ENCODE measurements at places on chromosomes 2 and 18.

GRCh38 chr2:494853-495252 lies 182.4 kb downstream of the TMEM18 start:
- no peak for DNase-seq

DNA sequence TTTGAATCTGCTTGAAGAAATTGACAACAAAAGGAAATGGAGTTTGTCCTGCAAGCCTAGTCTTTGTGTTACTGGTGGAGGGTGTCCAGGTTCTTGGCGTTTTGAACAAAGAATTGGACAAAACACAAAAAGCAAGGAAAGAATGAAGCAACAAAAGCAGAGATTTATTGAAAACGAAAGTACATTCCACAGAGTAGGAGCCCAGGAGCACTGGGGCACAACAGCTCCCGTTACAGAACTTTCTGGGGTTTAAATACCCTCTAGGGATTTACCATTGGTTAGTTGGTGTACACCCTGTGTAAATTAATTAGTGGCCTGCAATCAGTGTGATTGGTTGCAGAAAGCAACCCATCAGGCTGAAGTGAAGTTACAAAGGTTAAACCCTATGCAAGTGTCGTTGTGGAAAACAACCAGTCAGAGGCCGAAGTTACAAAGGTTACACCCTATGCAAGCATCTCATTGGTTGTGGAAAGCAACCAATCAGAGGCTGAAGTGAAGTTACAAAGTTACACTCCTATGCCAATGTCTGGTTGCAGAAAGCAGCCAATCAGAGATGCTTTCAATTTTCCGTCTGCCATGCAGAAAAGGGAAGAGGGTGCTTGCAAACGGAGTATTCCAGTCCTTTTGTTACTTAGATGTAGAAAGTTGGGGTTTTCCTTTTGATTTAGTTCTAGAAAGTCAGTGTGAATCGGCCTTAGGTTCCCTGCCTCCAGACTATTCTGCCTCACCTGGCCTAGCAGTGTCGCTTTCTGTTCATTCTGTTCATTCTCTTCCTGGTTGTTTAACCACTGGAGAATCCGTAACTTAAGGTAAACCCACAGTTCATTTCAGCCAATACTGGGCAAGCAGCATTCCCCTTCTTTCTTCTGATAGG lies 47.6 kb upstream of the PTH2R start:
- DNase-seq = no peak

- no peak for DNase-seq
Measured at GRCh38 chr2:30686000-30686399, 121.2 kb downstream of the CAPN13 start.

GRCh38 chr2:38825956-38826355 lies 47.9 kb downstream of the GEMIN6 start:
- no peak for DNase-seq
